ENCODE measurements at places on chromosomes 3 and 15.

- no peak for DNase-seq
These were observed 151.5 kb downstream of the GOLGA6L4 start for GRCh38 chr15:84387086-84387485.

- DNase-seq, result no peak
These were observed 107.0 kb downstream of the ETFA start for GRCh38 chr15:76204109-76204845.

- peak; percentile 80 for DNase-seq
These were observed 10.0 kb downstream of the BMF start for GRCh38 chr15:40098489-40099261.

DNA sequence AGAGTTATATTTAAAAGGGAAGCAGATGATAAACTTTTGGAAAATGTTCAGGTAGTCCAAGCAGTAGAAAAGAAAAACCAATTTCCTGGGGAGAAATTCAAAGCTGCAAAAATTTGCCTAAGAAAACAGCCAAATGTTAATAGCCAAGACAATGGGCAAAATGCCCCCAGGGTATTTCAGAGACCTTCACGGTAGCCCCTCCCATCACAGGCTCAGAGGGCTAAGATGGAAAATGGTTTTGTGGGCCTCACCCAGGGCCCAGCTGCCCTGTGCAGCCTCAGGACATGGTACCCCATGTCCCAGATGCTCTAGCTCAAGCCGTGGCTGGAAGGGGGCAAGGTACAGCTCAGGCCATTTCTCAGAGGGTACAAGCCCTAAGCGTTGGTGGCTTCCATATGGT lies 391.0 kb downstream of the ZIC4 start:
- no peak for DNase-seq

DNA sequence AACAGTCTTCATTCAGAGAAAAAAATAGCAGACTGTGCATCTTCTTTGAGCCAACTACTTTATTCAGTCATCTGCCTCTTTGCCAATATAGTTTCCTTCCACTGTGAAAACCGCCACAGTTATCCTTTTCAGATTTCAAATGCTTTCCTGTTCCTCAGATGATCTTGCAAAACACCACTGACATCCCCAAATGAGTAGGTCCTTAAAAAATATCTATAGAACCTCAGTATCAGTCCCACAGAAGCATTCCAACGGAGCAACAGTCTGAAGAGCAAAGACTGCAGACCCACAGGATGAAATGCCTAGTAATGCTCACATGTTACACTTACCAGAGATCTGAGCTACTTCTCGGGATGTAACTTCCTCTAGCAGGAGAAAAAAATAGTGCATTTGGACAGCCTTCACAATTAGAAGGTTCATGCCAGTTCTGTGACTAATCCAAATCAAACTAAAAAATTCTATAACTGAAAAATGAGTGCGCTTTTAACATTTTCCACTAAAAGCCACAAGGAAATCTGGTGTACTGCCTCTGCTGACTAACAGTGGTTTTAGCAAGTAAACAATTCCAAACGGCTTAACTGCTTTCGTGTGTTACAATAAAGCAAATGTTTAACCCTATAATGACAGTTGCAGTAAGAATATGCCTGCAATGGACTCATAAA lies at the start of gene ANKRD28:
TSS of gene ANKRD28 (minus strand) at position 338 of the 662 bp plus-strand sequence. CDS start 1,458 bp downstream, outside the sequence.
- no peak for DNase-seq

- DNase-seq, result no peak
These were observed 21.7 kb downstream of the SLC6A1 start for GRCh38 chr3:11014253-11014652.

GRCh38 chr15:90230071-90230494 lies 3.7 kb downstream of the CIB1 start:
- DNase-seq, result no peak

DNA sequence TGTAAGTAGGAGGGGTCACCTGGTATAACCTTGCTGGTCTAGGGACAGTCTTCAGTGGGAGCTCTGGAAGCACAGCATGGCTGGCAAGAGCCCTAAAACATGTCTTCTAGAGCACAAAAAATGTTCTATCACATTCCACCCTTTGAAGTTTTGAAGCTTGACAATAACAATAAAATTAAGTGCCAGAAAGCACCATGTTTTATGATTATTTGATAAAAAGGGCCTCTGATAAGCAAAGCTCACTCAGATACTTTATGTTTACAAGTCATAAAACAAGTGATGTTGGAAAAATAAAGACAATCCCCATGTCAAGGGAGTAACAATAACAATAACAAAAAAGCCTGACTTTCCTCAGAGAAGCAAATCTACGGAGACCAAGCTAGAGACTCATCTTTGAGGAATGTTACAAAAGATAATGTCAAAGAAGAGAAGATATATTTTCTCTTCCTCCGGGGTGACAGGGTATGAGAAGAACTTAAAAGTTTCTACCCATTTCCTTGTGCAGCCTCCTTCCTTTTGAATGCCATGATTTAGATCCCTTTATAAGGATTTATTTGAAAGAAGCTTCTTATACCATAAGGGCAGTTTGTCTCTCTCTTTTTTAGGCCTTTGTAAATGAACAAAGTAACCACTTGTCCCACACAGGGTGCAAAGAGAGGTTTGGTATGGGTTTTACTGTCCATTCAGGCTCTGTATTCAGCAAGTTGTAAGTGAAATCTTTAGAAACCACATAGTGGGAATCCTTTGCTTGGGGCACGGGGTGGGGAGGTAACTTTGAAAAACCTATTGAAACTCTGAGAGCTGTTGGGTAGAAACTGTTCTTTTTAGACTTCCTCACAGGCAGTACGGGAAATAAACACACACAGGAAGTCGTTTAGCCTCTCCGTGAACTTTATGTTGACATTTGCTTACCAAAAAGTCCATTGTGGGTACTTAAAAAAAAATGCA lies 109.6 kb upstream of the RBMS3 start:
- DNase-seq, result no peak

- no peak for DNase-seq
These were observed 48.1 kb downstream of the RAP2B start for GRCh38 chr3:153210146-153210545.

GRCh38 chr3:127017229-127017628 lies 34.3 kb downstream of the PLXNA1 start:
- DNase-seq, result no peak

GRCh38 chr3:170367797-170368196 lies 10.3 kb downstream of the SKIL start:
- no peak for DNase-seq

DNA sequence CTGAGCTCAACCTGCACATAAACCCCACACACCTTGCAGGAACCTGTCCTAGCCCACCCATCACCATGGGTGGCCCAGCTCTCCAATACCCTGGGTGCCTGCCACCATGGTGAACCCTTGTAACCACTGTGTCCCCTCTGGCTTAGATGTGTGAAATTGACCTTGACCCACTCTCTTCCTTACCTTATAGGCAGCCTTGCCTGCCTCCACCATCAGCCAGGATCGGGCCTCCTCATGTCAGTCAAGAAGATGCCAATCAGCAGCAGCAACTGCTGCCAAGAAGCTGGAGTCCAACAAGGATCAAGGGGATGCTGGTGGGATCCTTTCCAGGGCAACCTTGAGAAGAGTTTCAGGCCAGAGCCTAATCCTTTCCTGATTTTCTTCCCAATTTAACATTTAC lies 8.8 kb upstream of the CYP11A1 start:
- no peak for DNase-seq

GRCh38 chr3:119891944-119892721 lies 110.2 kb downstream of the NR1I2 start:
- DNase-seq, result peak; percentile 64

DNA sequence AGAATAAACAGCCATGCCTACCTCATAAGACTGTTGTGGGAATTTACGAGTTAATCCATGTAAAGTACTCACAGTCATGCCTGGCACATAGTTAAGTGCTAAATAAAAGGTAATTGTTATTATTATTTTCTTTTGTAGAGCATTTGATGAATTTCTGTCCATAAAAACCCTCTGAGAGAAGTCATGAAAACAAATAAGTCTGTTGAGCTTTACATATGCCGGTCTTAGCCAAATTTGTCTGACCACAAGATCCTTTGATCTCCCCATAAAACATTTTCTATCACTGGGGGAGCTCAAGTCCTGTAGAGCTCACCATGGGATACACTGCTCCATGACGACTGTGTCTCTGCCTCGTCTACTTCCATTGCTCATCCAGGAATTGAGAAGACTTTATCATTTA lies 114.0 kb downstream of the MAGI1 start:
- no peak for DNase-seq

DNA sequence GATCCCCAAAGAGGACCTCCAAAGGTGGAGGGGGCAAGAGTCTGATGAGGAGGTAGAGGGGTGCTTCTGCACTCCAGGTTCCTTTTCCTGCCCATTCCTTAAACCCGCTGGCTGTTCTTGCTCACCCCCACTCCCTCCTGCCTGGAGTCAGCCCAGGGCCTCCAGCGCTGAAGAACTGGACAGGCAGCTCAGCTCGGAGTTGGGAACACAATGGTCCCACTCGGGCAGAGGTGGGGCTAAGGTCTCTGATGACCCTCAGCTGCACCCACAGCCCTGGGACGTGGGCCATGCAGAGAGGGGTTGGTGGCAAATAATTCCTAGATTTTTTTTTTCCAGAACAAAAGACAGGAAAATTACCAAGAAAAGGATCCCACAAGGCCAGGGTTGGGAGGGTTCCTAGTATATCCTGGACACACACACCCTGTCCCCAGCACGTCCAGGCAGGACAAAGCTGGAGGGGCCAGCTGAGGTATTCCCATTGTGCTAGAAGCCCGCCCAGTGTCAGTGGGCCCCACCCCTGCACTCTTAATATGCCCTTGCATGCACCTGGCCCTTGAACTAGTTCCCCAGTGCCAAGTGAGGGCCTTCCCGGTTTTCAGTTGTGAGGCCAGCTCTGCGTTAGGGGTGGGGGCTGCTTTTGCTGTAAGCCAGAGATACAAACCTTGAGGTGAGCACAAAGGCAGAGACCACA lies 22.1 kb upstream of the IP6K2 start:
- DNase-seq, result no peak

GRCh38 chr3:171282041-171282440 lies 178.2 kb downstream of the TNIK start:
- no peak for DNase-seq

DNA sequence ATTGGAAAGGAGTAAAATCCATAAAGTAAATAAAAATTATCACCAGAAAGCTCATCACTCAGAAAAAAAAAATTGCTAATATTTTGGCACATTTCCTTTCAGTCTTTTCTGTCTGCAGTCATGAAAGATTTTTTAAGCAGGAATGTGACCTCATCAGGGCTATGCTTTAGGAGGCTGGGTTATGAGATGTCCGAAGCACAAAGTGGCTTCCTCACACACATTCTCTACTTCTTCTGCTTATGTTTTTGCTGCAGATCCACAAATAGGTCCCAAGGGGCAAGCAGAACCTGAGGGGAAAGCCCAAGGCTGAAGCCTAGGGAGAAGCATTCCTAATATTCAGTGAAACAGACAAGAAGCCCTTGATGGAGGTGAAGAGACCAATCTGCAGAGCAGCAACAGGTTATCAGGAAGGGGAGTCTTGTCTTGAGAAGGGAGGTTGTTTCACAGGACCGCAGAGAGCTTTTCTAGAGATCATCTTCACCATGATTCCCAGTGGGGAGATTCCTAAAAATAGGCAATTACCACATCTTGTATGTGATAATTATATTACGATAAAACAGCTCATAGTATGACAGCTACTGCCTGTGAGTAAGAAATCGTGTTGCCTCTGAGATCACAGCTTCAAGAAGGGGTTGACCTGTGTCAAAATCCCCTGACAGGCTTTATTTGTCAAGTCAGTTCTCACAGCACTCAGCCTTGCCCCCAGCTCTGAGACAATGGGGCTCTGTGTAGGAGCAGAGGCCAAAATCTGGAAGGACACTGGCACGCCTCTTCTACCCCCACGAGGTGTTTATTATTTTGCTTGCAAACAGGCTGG lies 60.5 kb downstream of the IGF2BP2 start:
- no peak for DNase-seq

- no peak for DNase-seq
These were observed 329.7 kb downstream of the RORA start for GRCh38 chr15:60899322-60899966.

Measured in CD4-positive, alpha-beta T cell (primary cell).